Activated CD4-positive, CD25-positive, alpha-beta regulatory T cell treated with anti-CD3 and anti-CD28 coated beads, Interleukin-2, amount 50 U/mL, for 16 hours (primary cell): ENCODE measurements at places on chromosomes 5 and 9.

DNA sequence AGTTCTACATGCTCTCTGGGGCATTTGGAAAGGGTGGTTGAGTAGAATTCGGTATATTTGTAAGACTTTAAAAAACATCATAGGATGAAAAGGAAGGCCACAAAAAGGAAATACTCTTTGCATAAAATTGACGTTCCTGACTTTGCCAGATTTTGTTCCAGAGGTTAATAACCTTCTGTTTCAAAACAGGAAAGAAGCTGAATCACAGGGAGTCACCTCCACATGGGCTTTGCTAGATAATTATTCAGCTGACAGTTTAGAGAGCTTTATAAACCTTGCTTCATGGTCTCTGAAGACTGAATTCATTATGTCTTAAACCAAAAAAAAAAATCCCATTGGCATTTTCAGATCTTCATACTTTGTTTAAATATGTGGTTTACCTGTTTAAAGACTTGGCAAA is 203.7 kb downstream of the SEMA6A start:
- no peak for DNase-seq

DNA sequence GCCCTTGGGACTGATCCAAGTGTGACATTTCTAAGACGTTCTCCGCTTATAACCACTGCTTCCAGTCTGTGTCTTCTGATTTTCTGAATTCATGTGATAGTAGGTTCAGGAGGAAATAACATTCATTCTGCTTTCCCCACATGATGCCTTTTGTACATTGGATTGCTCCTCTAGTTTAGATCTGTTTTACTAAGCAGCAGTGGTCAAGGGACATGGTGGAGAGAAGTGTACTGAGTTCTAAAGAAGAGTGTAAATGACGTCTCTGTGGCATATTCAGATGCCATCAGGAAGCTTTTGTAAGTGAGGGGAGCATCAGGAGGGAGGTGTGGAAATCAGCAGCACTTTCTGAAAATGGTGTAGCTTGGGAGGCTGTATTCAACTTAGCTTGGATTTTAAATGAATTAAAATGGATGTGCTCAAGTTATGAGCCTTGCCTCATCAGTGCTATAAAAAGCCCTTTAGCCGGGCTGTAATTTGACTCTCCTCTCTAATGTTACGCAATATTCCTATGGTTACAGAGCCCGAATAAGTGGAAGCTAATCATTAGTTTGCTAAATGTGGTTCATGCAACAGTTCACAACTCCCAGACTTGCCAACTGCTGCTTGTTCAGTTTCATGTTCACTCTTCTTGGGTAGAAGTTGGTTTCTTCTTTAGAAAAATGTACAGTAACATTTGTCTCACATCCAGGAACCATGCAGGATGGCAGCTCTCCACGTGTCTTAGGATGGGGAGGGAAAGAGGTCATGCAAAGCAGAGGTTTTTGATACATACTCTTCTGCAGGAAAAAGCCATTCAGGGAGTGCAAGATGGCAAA is 281.3 kb downstream of the ARHGAP26 start:
- DNase-seq, result no peak

GRCh38 chr5:124557761-124558160 is 188.7 kb downstream of the ZNF608 start:
- DNase-seq, result no peak

DNA sequence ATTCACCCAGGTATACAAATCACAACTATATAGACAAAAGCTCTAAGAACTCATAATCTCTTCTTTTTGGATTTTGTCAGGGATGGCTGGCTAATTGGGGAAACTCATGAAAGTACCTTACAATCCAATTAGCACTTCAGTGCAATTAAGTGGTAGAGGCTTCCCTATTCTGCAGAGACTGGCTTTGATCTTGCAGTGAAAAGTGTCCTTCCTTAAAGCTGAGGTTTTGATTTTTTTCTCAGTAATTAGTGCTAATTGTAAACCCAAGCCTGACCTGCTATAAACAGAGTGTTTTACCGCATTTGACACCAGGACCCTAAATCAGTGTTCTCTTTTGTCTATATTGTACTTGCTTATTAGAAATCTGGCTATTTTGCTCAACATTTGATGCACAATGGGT is 294.0 kb upstream of the EFNA5 start:
- DNase-seq, result no peak

- no peak for DNase-seq
Measured at GRCh38 chr5:153340139-153340538, 150.3 kb upstream of the GRIA1 start.

DNA sequence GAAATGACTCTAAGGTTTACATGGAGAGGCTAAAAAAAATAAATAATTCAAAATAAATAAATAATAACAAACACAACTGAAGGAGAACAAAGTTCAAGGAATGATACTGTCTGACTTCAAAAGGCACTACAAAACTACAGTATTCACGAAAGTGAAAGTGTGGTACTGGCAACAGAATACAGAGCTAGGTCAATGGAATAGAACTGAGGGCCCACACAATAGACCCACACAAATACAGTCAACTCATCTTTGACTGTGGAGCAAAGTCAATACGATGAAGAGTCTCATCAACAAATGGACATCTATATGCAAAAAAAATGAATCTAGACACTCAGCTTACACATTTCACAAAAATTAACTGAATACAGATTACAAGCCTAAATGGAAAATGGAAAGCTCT is 75.3 kb downstream of the FBXW11 start:
- no peak for DNase-seq

GRCh38 chr5:68295772-68296171 is 80.2 kb downstream of the PIK3R1 start:
- no peak for DNase-seq

DNA sequence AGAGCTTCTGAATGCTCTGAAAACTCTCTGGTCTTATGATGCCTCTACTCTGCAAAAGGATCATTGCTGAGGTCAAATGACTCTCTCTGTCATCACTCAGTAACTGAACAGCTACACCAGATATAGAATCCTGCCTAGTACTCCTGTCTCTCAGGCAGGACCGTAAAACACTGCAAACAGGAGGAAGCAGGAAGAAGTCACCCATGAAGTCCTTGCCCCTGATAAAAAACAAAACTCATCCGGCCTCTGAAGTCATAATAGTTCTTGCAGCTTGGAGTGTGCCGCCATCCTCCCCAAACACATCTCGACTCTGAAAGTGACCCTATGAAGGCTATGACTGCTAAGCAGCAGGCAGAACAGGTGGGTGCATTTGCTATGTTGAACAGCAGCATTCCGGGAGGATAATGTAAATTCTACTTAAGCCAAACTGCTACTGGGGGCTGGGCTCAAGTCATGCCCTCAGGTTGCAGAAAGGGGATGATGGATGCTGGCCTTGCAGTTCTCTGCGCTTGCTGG is 81.9 kb upstream of the FAM169A start:
- no peak for DNase-seq

DNA sequence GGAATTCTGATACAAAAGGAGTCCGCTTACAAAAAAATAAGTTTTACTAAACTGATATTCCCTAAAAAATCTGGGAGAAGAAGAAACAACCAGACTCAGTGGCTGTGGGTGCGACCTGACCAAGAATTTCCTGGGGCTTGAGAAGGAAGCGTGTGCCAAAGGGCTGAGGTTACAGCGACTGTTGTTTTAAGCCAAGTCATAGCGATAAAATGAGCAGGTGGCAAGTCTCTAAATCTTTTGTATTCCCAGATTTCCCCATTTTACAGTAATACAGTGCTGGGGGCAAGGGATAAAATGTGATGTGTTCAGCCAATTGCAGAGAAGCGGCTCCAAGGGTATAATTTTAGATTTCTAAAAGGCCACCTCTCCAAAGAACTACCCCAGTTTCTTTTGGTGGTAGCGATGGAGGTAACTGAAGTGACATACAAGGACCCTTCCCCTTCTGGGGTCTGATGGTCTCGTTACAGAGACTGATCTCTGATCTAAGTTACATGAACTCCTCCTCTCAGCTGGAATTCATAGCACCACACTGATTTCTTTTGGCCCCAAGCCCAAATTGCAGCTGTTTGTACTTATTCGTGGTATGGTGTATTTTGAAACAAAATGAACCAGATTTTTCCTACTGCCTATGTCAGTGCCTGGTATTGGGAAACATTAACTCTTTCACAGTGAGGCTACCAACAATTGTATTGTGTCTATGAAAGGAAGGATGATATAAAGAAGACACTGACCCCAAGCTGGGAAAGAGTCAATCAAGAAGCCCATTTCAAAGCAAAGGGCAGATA is 41.6 kb downstream of the LPAR1 start:
- DNase-seq, result no peak

DNA sequence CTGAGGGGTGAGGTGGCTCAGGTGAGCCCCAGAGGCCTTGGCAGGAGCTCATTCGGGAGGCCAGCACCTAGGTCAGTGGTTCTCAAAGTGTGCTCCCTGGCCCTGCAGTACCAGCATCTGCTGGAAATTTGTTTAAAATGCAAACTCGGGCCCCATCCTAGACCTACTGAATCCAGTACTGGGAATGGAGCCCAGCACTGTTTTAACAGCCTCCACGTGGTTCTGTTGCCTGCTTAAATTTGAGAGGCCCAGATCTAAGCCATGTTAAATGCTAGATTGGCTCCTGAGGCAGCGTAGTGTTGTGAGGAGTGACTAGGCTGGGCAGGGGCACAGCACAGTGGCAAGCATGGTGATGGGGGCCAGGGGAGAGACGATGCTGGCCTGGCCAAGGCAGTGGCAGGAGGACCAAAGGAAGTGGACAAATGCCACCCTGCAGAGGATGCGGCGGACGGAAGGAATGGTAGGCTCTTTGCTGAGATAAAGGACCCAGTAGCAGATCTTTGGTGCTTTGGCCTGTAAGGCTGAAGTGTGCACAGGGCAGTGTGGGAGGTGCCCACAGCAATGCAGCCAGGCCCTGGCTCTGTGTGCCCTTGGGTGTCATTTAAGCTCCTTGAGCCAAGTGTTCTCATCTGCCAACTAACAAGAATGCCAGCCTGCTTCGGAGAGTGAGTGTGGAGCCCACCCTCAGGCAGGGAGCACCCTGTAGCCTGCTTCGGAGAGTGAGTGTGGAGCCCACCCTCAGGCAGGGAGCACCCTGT is 4.2 kb downstream of the PRR7 start:
- no peak for DNase-seq

- DNase-seq, result no peak
Measured at GRCh38 chr9:37953206-37953774, 49.4 kb upstream of the SLC25A51 start.

- no peak for DNase-seq
Measured at GRCh38 chr9:95363051-95363841, 45.7 kb upstream of the FANCC start.

GRCh38 chr9:34573599-34574325 is 15.8 kb downstream of the CNTFR start:
- no peak for DNase-seq

DNA sequence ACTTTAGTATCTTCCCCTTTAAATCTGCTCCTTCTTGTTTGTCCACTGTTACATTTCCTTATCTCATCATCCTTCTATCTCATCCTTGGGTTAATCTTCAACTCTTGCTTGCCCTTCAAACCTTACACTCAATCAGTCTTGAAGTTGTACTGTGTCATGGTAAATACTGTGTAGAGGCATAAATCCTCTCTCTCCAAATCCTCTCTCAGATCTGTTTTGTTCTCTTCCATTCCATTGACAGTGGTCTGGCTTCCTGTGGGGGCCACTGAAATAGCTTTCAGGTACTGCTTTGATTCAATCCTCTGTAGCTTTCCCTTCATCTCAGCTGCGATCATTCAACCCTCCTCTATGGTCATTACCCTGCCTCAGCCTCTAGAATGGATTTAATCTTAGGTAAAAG is 104.0 kb downstream of the PLCXD3 start:
- no peak for DNase-seq

GRCh38 chr5:113614191-113614590 is 100.7 kb downstream of the YTHDC2 start:
- DNase-seq, result no peak

DNA sequence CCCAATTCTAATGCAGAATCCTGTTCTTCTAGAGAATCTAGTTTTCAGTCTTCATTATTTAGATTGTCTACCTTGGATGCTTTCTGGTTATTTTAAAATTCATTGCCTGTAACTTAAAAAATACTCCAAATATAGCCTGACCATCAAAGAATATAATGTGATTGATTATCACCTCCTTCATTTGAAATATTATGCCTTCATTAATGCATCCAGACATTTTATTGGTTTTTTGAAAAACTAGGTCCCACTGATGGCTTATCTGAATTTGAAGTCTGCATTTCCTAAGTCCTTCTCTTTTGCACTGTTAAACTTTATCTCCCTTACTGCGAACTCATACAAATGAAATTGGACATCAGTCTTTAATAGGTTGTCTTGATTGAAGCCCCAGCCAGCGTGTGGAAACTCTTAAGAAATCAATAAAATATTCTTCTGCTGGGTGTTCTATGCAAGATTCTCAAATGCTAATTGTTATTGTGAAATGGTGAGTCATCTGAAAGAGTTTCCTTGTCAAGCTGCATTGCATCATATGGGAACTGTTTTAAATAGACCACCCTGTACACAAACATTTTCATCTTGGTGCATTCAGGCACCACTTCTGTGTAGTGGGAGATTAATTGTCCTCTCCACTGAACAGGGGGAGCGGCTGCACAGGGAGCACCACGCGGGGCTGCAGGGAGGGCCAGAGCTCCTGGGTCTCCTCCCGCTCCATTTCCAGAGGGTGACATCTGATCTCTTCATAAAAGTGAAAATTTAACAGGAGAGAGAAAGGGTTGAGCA is 92.3 kb upstream of the FANCC start:
- no peak for DNase-seq

DNA sequence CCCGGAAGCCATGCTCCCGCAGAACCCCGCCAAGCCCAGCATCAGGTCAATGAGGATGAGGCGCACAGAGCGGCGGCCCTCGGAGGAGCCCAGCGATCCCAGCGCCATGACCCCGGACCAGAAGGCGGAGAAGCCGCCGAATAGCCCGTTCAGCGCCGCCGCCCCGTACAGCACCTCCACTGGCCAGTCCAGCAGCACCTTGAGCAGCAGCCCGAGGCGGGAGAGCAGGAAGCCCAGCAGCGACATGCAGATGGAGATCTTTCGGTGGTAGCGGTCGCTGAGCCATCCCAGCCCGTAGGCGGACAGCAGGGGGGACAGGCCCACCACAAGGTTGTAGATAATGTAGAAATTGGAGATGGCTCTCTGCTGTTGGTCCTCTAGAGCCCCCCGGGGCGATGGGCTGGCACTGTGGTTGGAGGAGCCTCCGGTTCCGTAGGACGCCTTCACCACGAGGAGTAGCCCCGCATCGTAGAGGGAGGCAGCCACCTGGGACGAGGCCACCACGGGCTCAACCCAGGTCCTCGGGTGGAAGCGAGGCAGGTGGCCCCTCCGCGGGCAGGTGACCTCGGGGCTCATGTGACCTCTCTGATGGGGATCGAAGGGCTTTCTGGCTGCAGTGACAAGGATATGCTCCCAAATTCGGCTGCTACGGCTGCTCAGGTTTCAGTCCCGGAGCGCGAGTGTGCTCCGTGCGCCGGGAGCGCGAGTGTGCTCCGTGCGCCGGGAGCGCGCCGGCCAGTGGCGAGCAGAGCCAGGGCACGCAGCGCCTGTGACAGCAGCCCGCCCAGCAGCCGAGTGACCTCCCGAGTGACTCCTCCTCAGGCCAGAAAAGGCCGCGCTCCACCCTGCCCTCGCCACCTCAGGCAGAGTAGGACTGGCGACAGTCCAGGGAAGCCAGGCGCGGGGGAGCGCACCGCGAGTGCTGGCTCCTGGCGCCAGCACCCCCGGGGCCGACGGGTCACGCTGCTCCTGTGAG is at the start of gene SLC46A2:
SLC46A2 (minus strand) TSS at position 771 of the 976 bp plus-strand sequence; CDS start at position 576, 195 bp downstream.
- no peak for DNase-seq
